ENCODE measurements at places on chromosomes 11 and 22.
A peak's percentile ranks its signal among the peaks of the same experiment; 100 is the strongest.

GRCh38 chr11:115699733-115700132, 195.5 kb upstream of the CADM1 start:
- no peak for DNase-seq

- DNase-seq = no peak
Measured at GRCh38 chr11:134761926-134762247, 349.8 kb upstream of the B3GAT1 start.

DNA sequence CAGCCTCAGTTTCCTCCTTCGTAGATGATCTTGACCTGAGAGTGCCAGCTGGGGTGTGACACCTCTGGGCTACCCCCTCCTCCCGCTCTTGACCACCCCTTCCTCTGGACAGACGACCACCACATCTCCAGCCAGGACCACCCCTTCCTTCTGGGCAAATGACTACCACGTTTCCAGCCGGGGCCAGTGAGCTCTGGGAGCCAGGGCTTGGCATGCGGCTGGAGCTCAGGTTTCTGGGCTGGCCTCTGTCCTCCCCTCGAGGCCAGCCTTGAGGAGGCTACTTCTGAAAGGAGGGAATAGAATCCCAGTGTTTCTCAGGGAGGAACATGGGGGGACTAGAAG, 120.9 kb downstream of the KCNQ1OT1 start:
- DNase-seq = no peak

DNA sequence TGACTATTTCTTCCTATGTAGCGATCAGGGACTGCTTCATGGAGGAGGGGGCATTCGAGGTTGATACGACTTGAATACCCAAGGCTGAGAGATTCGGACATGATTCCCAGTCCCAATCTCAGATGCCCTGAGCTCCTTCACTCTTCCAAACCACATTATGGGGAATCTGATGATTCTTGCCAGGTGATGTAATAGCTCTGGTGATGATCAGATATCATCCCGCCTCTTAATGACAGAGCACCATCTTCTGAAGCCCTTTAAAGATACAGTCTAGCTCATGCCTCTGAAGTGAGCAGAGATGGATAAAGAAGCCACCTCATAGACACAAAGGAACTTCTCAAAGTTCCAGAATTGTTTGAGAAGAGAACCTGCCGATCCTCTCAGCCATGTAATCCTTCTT, 8.9 kb upstream of the CLMP start:
- no peak for DNase-seq

DNA sequence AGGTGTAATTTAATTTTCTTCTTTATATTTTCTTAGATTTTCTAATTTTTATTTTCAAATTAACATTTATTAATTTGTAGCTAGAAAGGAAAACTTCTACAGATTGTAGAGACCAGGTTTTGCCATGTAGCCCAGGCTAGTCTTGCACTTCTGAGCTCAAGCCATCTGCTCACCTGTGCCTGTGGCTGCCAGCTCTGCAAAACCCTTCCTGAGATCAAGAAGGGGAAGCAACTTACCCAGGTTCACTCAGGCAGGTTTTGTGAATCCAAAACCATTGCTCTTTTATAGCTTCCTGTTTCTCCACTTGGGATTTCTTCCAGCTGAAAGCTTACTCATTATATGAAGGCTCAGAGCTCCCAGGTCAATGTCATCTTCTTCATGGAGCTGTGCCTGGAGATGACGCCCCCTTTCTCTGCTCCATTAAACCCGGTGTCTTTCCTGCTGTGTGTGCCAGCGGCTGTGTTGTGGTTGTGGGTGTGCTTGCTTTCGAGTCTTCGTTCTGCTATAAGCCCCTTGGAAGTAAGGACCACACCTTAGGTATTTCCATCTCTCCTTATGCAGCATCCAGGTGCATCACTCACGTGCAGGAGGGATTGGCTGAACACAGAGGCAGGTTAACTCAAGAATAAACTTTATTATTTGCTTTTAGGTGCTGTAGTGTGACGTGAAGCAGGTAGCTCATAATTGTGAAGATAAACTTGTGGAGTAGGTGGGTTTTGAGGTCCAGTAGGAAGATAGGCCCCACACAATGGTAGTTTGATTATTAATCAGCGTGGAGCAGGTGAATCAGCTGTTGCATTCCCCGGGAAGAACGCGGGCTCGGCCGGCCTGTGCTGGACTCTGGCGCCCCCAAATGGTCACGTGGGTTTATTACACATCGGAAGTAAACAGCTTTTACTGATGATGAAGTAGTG, 42.2 kb upstream of the INCENP start:
- DNase-seq = peak; percentile 67

DNA sequence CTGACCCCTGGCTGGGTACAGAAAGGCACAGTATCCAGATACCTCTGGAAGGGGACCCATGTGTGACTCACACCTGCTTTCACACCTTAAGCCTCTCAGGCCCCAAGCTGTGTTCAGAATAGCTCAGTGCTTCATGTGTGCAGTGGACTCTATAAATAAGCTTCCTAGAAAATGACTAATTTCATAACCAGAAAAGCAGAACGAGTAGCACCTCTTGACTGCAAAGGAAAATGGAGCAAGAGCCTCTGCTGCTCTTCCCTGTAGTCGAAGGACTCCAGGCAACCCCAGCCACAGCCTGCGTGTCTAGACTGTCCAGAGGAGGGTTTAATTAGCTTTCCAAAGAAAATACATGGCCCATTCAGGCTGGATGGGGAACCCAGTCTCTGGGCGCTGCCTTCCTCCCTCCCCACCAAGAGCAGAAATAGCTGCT, 23.1 kb downstream of the PTPN5 start:
- DNase-seq = no peak

- DNase-seq = no peak
Measured at GRCh38 chr11:80669620-80670019, 1228.8 kb upstream of the TENM4 start.

GRCh38 chr22:42236848-42237247, 33.6 kb downstream of the TCF20 start:
- no peak for DNase-seq

DNA sequence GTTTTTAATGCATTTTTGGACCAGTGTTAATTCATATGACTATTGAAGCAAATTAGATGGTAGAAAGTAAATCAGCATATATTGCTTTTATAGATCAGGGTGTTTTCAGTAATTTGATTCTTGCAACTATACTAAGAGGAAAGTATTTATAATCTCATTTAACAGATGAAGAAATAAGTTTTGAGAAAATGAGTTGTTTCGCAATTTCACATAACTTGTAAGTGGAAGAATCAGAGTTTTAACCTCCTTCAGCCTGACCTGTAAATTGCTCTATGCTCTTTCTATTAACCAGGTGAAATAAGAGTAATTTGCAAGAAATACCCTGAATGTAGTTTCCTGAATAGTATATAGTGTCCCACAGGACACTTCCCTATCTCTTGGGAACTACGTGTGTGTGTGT, 1106.8 kb upstream of the RAG2 start:
- no peak for DNase-seq

Measured in NCI-H1105 (cell line).